ENCODE measurements at places on chromosomes 1 and 21. TPM values are rescaled to one million over a fixed set of nuclear protein-coding genes. Genes with fewer than 3 reads are reported as not detected.

HMCN1 gene
- total RNA-seq: 18.7 TPM

RGSL1 gene
- total RNA-seq: not detected

PRELP gene
- 0.26 TPM for total RNA-seq

LYPLAL1 gene
- 17.4 TPM for total RNA-seq

FBLIM1 gene
- 103 TPM for total RNA-seq

MROH9 gene
- total RNA-seq: not detected

NPHS2 gene
- not detected for total RNA-seq

KIF17 gene
- 0.60 TPM for total RNA-seq

CYYR1 gene
- total RNA-seq: not detected

GJA9 gene
- not detected for total RNA-seq

STX12 gene
- 37.0 TPM for total RNA-seq

CNTN2 gene
- under 0.01 TPM for total RNA-seq

VHLL gene
- total RNA-seq: not detected

COA6 gene
- total RNA-seq: 18.5 TPM

LCE3D gene
- total RNA-seq: not detected

BARHL2 gene
- not detected for total RNA-seq

Data from pericardium fibroblast (primary cell).